ENCODE measurements at places on chromosomes 16 and 17.

GRCh38 chr17:36463916-36464764, 22.3 kb upstream of the ZNHIT3 start:
- peak; percentile 50 for DNase-seq

DNA sequence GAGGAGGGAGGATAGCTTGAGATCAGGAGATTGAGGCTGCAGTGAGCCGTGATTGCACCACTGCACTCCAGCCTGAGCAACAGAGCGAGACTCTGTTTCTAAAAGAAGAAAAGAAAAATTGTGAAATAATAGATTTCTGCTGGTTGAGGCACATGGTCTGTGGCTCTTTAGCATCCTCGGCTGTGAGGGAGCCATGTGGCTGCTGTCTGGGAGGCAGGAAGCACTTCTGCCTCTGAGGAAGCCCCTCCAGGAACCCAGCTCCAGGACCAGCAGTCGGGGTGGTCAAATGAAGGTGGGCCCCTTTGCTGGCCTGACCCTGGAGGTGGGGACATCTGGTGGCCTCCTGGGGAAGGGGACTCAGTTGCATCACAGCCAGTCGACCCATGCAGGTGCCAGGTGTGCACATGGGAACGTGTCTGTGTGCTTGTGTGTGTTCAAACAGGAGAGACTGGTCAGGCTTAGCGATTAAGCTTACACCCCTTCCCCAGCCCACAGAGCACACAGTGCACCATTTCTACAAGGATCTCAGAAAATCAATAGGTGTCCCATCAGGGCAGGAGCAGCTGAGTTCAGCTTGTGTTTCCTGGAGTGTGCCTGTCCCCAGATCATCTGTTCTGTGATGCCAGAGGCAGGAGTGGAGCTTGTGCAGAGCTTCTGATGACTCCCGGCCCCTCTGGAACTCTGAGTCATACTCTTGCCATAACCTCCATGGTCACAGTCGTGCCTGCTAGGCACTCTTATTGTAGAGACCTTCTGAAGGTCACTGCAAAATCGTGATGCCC, 24.3 kb upstream of the MGAT5B start:
- DNase-seq = no peak

DNA sequence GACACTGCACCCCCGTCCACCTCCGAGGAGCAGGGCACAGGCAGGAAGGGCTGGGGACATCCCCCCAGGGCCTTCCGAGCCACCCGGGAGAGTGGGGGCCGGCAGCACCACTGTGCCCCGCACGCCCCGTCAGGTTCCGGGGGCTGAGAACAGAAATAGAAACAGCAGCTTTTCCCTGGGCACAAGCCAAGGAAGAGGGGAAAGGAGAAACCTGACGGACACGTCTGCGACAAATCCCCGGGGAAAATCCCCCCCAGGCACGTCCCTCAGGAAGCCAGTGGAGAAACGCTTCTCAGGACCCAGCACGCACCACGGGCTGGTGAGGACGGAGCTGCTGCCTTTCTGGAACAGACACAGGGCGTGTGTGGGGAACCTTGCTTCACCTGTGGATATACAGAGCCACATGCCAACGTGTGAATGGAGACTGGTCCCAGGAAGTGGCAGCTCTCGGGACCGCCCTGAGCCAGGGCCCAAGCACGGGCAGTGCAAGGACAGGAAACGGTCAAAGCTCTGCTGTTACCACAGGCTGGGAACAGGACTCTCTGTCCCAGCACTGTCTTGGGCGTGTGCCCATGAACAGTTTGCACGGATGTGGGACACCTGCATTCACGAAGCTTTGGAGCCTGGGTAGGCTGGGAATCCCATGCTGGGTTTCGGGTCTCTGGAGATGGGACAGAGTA, 1.2 kb upstream of the TMEM204 start:
- no peak for DNase-seq

DNA sequence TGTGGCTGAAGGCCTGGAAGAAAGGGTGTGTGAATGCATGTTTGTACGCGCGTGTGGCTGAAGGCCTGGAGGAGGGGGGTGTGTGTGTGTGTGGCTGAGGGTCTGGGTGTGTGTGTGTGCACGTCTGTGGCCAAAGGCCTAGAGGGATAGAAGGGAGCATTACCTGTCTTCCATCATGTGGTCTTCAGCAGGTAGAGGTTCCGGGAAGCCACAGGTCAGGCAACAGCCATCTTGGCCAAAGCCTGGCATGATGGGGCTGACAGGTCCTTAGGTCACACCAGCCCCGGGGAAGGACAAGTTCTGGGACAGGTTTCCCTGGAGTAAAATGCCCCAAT, 5.2 kb downstream of the LITAFD start:
- DNase-seq = no peak

DNA sequence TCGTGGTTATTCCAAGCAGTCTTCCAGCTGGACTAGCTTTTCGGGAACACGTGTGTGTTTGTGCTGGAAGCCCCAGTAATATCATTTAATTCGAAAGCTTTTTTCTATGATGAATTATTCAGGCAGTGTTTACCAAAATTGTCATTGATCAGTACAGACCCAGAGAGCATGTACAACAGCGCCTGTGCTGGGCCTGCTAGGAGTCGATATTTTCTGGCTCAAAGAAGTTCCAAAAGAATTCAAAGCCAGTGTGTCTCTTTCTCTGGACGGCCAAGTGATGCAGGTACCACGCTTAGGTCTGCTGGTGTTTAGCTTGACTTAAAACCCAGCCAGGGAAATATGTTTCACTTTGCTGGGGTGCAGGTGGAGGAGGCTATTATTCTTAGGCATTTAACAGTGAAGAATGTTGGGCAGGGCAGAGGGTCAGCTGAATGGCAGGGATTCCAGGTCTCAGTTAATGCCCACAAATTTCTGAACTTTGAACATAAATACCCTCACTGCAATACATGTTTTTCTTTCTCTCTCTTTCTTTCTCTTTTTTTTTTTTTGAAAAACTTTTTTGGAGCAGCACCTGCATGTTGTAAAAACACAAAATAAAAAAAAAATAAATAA, 401.3 kb downstream of the WWOX start:
- no peak for DNase-seq

GRCh38 chr16:17414421-17414820, 56.3 kb downstream of the XYLT1 start:
- DNase-seq = peak; percentile 27

GRCh38 chr16:89052890-89053724, 40.5 kb upstream of the ACSF3 start:
- DNase-seq = no peak

- no peak for DNase-seq
These were observed 36.0 kb downstream of the NKD1 start for GRCh38 chr16:50584033-50584722.

- no peak for DNase-seq
These were observed 115.1 kb downstream of the SOCS1 start for GRCh38 chr16:11140867-11141266.

- DNase-seq = no peak
These were observed 17.0 kb downstream of the PIK3R5 start for GRCh38 chr17:8948462-8948861.

- DNase-seq = no peak
These were observed 66.8 kb downstream of the CRISPLD2 start for GRCh38 chr16:84886497-84887090.

DNA sequence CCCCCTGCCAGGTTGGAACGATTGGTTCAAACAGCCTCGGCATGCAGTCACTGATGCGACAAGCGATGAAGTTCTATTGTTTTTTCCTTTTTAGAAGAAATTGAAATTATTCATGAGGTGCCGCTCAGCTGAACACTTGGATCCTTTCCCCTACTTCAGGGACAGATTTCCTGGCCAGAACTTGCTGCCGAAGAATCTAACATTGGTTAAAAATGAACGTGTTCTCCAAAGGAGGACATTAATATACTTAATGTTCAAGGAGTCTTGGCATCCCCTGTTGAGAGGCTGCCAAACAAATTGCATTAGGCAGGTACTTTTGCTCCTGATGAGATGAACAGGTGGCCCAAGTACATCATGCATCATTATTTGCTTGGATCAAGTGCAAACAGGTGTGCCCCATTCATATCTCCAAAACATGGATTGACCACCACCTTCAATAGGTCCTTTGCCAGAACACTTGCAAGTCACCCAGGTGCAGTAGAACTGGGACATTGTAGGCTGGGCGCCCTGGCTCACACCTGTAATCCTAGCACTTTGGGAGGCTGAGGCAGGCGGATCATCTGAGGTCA, 437.2 kb downstream of the HAPSTR1 start:
- DNase-seq = no peak

DNA sequence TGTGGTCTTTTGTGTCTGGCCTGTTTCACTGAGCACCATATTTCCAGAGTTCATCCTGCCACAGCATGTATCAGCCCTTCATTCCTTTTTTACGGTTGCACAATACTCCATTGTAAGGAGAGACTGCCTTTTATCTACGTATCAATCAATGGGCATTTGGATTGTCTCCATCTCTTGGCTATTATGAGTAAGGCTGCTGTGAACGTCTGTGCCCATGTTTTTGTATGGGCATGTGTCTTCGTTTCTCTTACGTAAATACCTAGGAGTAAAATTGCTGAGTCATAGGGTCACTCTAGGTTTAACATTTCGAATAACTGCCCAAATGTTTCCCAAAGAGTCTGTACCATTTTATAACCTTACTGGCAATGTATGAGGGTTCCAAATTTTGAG, 202.8 kb upstream of the FOXF1 start:
- DNase-seq = no peak

DNA sequence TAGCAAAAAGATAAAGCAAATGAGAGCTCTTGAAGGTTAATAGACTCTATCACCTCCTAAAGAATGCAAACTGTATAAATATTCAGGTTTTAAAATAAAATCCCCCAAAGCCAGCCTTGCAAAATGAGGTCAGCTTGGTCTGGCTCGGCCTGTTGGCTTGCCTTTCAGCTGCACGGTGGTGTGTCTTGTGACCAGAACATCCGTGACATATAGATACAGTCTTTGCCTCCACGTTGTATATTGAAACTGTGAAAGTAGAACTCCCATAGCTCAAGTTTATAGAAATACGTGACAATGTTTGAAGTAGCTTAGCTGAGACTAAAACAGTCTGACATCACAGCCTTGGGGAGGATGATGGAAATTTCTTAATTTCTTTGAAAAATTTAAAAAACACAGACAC, 236.6 kb upstream of the MYOCD start:
- no peak for DNase-seq

DNA sequence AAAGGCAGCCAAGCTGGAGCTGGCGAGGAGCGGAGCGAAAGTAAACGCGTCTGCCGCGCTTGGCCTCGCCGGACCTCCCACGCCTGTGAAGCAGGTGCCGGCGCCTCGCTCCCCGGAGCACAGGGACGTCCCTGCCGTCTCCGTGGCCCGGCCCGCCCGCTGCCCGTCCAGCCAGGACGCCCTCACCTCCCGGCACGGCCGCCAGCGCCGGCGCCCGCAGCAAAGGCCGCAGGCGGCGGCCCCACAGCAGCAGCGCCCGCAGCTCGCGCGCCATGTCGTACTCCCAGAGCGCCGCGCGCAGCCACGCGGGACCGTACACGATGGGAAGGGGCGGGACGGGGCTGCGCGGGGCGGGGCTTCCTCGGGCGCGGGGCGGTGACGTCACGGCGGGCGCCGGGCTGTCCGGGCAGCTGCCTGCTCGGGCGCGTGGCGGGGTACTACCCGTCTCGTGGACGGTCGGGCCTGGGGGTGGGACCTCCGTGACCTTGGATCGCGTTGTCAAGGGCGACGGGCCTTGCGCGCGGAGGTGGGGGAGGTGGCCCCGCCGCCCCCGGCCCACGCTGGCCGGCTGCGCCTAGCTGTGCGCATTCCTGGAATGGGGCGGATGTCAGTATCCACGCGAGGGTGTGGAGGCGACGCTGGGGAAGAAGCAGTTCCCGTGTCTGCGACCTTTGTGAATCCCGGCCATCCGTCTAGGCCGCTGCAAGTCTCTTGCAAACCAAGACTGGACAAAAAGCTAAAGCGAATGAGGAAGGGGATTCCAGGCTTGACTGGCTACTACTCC, at the start of gene TRAP1:
TRAP1 (minus strand) TSS at position 290 of the 784 bp plus-strand sequence; CDS start at position 274, 16 bp downstream.
- peak; percentile 94 for DNase-seq

DNA sequence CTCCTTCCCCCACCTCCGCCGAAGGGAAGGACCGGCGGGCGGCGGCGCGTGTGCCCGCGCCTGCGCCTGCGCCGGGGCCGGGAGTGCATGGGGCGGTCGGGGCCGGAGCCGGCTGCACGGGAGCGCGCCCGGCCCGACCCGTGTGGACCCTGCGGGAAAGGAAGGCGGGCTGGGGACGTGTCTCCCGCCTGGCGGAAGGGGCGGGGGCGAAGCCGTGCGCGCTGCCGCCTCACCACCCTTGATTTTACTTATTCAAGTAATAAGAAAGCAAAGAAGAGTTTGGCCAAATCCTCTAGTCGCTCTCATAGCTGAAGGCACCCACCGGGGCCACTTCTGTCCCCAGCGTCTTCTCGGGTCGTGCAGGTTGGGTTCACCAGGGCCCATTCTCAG, 596 bp upstream of the PFN1 start:
- peak; percentile 78 for DNase-seq

GRCh38 chr17:31391496-31391949, at the start of gene RAB11FIP4:
Gene RAB11FIP4, plus strand, starts transcription at chr17:31391675. Its CDS starts 178 bp downstream, at chr17:31391853.
- peak; percentile 28 for DNase-seq

DNA sequence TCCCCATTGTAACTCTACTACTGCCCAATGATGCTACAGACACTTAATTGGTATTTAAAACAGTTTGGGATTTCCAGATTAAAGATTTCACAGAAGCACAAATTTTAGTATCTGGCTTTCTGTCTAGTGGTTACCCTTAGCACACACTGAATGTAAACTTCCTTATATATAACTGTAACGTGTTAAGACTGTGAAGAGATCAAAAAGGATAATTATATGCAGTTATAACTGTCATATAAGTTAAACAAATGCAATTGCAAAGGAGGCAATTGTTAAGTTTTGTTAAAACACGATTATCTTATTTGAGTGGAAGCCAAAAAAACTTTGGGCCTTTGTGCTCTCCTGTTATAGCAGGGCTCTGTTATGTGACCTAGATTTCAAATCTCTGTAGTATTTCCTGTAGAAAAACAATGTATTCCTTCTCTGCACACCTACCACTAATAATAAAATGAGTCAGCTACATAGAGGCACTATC, 147.9 kb downstream of the STXBP4 start:
- no peak for DNase-seq

DNA sequence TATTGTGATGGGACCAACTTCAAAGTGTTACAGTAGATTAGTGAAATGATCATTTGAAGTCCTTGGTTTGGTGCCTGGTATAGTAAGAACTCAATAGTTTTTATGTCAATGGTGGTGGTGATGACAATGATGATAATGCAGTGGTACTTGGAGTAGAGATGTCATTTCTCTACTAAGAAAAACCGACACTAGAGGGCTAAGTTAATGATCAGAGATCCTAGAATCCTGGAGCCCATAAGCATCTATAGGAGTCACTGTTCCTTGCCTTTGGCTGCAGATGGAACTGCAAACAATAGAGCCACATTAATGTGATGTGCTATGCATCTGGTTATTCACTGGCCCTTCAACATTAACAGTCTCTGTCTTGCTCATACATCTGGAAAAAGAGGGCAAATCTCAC, 103.8 kb downstream of the ANKFN1 start:
- no peak for DNase-seq

All from stimulated activated CD4-positive, alpha-beta T cell treated with anti-CD3 and anti-CD28 coated beads, Interleukin-2, amount 100 ng/mL, for 24 hours (primary cell).